ENCODE measurements at places on chromosomes 7 and 10.

GRCh38 chr10:31549896-31550295 lies 230.9 kb downstream of the ZEB1 start:
- DNase-seq, result no peak

DNA sequence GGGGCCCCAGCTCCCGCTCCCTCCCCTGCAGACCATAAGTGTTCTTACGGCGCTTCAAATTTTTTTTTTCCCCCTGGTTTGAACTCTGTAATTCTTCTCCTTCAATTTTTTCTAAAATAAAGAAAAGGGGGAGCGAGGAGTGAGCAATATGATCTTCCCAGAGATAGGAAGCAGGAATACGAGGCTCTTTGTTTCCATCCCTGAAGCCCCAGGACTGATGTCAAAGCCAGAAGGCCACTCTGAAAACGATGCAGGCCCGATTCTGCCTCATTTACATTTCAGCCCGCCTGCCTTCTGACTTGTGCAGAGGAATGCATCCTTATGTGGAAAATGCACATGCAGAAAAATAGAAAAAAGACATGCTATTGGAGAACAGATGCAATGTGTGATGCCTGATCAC lies 401.5 kb upstream of the MKI67 start:
- DNase-seq, result no peak

DNA sequence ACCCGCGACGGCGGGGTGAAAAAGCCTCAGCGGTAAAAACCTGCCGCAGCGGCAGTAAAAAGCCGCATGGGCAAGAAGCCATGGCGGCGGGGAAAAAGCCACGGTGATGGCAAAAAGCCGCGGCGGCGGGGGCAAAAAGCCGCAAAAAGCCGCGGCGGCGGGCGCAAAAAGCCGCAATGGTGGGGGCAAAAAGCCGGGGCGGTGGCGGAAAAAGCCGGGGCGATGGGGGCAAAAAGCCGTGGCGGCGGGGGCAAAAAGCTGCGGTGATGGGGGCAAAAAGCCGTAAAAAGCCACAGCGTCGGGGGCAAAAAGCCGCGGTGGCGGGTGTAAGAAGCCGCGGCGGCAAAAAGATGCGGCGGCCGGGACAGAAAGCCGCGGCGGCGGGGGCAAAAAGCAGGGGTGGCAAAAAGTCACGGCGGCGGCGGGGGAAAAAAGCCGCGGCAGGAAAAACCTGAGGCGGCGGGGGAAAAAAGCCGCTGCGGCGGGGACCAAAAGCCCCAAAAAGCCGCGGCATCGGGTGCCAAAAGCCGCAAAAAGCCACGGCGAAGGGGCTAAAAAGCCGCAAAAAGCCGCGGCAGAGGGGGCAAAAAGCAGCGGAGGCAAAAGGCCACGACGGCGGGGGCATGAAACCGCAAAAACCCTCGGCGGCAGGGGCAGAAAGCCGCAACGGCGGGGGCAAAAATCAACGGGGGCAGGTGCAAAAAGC lies 488.5 kb downstream of the ZNF33B start:
- no peak for DNase-seq

GRCh38 chr7:64685741-64686140 lies 19.8 kb downstream of the ZNF107 start:
- DNase-seq, result no peak

- no peak for DNase-seq
Measured at GRCh38 chr7:98602755-98603398, 14.2 kb upstream of the NPTX2 start.

DNA sequence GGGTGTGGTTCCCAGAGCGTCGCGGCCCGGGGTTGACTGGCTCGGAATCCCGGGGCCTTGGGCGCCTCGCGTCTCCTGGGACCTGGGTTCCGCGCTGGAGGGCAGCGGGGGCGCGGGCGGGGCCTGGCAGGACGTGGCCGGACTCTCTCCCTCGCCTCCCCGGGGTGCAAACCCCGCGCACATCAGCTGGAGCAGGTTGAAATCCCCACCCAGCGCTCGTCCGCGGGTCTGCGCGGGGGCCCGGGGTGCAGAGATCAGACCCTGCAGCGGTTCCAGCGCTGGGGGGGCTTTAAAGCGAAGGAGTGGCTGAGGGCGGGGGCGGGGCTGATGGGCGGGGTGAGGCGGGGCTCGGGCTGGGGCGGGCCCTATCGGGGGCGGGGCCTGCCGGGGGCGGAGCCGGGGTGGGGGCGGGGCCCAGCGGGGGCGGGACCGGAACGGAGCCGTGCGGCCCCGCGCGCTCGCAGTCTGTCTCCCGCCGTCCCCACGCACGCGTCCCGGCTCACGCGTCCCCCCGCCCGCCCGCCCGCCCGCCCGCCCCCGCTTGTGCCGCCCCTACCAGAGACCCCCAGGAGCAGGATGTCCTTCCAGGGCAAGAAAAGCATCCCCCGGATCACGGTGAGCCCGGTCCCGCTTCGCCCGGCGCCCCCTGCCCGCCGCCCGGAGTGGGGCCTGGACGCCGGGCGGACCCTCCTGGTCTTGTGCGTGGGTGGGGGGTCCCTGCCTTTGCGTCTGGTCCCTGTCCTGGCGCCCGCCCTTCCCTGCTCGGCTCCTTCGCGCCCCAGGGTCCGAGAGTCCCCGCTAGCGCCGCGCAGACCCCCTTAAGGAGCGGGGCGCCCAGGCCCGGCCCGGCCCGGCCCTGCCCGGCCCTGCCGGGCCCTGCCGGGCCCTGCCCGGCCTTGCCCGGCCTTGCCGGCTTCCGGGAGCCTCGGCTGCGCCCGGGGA lies at the start of gene DPYSL4:
Gene DPYSL4, plus strand, starts transcription at position 461 of the 942 bp plus-strand sequence. Its CDS starts 116 bp downstream, at position 577.
- peak; percentile 23 for DNase-seq

GRCh38 chr7:20797462-20798080 lies 10.9 kb upstream of the SP8 start:
- DNase-seq, result no peak

DNA sequence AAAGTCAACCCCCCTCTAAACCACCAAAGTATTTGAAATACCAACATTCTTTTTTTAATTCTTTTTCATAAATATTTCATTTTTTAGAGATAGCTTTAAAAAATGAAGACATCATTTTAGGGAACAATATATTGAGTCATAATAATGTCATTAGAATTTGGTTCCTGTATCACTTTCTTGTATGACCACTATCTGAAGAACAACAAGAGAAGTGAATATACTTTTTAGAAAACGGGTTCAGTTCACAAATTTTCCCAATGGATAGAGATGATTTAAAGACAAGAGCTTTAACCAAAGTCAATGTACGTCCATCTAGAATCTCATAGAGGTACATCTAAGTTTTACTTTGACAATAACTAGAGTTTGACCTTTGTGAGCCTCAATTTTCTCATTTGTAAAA lies 48.2 kb downstream of the CUBN start:
- DNase-seq, result no peak

- DNase-seq, result no peak
Measured at GRCh38 chr7:22231806-22232205, 125.1 kb downstream of the RAPGEF5 start.

GRCh38 chr10:543131-543530 lies 146.3 kb downstream of the DIP2C start:
- DNase-seq, result no peak

DNA sequence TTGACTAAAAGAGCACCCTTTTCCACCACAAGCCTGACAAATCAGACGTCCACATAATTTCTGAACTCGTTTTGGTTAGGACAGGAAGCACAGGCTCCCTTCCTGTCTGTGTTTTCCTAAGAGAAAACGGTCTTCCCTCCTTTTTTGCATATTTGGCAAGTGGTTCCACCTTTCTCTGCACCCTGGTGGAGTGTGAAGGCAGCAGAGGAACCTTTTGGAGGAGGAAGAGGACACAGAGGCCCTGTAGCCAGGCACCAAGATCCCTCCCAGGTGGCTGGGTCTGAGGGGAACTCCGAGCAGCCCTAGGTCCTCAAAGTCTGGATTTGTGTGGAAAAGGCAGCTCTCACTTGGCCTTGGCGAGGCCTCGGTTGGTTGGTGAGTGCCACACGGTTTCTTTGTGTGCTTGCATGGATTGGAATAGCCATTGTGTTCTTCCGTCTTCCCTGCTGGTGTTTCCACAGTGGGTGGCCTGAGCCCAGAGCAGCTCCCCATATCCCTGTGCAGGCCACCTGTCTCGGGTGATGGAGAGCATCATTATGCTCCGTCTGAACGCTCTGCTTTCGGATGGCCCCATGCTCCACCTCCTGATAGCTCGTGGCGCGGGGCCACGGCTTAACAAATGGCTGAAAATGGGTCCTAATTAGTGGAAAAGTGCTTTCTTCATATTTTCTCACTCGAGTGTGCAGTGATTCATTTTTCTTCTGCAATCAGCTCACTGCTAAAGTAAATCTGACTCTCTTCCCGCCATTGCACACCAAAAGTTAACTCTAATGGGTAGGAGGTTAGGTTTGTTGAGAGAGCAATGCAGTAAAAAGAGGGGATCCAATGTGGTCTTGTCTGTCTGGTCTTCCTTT lies 4.2 kb downstream of the IKZF1 start:
- DNase-seq, result no peak

DNA sequence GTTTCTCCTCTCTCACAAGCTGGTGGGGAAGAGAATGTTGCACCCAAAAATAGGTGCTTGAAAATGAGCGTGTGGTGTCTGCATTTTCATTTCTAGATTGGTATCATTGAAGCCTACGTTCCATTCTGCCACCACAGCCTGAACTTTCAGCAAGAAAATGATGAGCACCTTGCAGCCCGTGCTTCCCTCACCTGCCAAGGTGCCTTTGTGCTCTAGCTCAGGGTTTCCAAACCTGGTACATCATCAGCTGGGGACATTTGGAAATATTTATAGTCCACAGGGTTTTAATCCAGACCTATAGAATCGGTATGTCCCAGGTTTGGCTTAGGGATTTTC lies 701.2 kb downstream of the AUTS2 start:
- DNase-seq, result no peak

DNA sequence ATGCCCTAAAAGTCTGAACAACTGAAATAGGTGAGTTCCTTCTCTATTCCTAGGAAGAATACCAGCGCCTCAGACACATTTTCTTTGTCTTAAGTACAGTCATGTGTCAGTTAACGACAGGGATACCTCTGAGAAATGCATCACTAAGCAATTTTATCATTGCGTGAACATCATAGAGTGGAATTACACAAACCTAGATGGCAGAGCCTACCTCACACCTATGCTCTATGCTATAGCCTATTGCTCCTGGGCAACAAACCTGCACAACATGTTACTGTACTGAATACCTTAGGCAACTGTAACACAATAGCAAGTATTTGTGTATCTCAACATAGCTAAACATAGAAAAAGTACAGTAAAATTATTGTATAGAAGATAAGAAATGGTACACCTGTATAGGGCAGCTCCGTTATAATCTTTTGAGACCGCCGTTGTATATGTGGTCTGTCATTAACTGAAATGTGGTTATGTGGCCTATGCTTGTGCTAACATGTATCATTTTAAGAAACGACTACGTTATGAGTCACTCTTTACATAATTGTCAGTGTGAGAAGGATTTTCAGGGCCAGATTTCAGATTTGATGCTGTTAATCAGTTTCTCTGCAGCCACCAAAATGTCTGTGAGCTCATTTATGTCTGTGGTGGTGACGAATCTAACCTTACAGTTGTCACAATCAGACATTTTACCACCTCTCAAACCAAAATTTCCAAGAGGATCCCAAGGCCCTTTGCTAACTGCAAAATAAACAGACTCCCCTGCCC lies 66.1 kb upstream of the STK17A start:
- DNase-seq, result no peak

DNA sequence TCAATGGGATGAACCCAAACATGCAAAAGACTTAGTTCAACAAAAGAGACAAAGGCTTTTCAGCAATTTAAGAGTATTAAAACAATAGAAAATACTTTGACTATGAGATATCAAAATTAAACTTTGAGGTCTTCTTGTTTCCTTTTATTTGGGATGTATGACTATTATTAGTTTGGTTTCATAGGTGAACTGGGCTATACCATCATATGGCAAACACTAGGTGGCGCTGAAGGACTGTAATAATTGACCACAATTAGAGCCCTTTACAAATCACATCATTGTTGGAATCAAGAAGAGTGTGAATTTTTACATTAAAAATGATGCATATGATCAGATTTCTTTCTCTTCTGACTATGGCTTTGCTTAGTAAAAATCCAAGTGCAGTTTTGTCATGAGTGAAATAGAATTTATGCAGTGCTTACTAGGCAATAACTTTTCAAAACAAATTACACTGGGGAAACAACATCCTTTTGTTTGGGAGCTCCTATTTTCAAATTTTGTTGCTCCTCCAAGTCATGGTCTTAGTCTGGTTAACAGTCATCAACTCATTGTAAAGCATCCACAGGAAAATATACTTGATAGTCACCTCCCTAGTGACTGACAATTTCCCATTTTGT lies 14.7 kb upstream of the NXPH1 start:
- DNase-seq, result no peak

- DNase-seq, result no peak
Measured at GRCh38 chr7:39186671-39187070, 209.0 kb downstream of the POU6F2 start.

GRCh38 chr7:37435156-37435855 lies 13.4 kb downstream of the ELMO1 start:
- DNase-seq, result no peak

DNA sequence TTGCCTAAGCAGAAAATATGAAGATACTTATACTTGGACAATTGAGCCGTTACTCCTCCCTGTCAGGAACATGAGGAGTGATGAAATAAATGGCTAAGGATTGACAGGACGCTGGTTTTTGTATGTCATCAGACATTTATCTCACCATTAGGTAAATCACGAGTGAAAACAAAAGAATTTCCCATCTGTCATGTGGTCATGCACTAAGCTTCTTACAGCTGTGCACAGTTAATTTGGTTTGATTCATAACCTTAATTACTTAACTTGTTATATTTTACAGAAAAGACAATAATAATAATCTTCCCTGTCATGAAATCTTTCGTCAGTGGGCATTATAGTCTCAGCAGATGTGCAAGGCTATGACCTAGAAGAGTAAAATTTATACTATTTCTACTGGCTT lies 266.5 kb downstream of the HGF start:
- no peak for DNase-seq

DNA sequence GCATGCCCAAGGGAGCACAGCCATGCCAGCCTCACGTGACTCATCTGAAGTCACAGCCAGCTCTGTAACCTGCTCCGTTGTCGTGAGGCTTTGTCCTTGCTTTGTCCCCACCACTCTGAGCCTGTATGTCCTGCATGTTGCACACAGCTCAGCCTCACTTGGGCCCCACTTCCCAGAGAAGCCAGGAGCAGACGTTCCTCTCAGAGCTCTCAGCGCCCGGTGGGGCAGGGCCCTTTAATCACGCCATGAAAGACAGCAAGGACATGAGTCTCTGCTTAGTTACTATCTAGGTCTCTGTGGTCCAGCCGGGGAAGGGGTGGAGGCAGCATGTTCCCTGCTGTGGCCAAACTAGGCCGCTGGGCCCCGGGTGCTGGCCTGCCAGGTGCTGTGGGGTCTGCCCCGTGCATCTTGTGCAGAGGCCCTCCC lies 127.4 kb upstream of the FAM20C start:
- no peak for DNase-seq

- DNase-seq, result no peak
Measured at GRCh38 chr7:128011131-128011661, 20.0 kb downstream of the LRRC4 start.
